HCT116 (cell line): ENCODE measurements at places on chromosomes 6 and 20. TPM values are rescaled to one million over a fixed set of nuclear protein-coding genes. Genes with fewer than 3 reads are reported as not detected.

The BHLHE23 gene
- total RNA-seq: not detected

DNA sequence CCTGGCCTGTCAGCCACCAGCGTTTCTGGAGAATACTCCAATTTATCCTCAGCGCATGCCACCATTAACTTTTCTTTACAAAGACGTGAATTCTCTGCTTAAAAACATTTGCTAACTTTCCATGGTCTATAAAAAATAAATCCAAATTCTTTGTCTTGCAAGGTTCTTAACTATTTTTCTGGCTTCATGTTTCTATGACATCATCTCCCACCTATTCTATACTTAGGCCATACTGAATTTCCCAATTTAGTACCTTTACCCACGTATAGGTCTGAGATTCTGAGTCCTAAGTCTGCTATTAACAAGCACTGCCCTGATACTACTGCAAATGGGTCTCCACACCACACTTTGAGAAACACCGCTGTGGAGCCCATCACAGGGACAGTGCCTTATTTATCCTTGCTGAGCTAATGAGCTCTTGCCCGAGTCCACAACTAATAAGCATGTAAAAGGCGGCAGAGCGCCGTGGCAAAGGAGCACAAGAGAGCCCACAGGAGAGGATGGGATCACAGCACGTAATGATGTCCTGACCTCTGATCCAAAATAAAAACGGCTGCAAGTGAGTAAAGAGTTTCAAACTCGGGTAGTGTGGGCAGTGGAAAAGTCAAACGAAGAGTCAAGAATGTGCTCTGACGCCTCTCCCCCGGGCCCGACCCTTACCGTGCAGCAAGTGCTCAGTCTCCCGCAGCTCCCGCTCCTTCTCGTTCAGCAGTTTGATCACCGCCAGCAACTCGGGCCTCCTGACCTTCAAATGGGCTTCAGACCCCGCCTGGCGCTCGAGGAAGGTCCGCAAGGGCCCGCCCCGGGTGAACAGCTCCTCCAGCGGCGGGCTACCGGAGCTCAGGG, 519 bp downstream of the MTRF1L start:
- peaks cover 12% of the 10 kb centered on the region for H3K36me3 ChIP-seq

DNA sequence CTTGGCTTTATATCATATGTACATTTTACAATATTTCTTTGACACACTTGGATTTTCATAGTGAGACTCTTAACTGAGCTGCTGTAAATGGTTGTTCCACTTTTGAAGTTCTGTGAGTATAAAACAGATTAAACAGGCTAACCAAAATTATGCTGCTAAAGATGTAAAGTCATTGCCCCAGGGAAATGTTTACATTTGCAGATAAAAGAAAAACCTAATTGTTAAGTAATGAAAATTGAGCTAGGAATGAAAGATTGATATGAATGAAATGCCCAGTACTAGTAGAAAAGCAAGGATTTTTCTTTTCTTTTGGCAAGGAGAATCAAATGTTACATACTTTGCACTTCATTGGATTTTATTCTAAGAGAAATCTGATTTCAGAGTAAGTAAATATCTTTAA, 159.4 kb downstream of the IMPG1 start:
- no peaks in the 10 kb centered on the region for H3K4me1 ChIP-seq
- no peak overlapping the region for H3K4me3 ChIP-seq
- H3K27ac ChIP-seq: no peak overlapping the region
- H3K36me3 ChIP-seq: no peaks in the 10 kb centered on the region
- no peaks in the 10 kb centered on the region for H3K27me3 ChIP-seq
- no peak for DNase-seq

- H3K36me3 ChIP-seq: no peaks in the 10 kb centered on the region
- no peaks in the 10 kb centered on the region for H3K4me1 ChIP-seq
- DNase-seq: no peak
- no peak overlapping the region for H3K4me3 ChIP-seq
- H3K27ac ChIP-seq: no peak overlapping the region
Observed at GRCh38 chr6:93391965-93392364, 27.4 kb downstream of the EPHA7 start.

DNA sequence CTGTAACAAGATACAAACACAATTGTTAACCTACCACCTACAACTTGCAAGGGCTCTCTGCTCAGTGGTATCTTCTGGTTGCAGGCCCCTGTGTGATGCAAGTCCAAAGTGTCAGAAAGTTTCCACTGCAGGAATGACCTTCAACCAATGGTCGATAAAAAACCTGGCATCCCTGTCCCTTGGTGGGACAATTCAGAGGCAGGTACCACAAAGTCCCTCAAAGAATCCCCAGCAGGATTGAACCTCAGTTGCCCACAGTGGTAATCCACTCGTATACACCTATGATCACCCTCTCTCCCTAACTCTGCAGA, 15.9 kb downstream of the GLO1 start:
- DNase-seq: no peak
- H3K27me3 ChIP-seq: no peaks in the 10 kb centered on the region
- no peaks in the 10 kb centered on the region for H3K4me1 ChIP-seq
- H3K36me3 ChIP-seq: peaks cover 9% of the 10 kb centered on the region

DNA sequence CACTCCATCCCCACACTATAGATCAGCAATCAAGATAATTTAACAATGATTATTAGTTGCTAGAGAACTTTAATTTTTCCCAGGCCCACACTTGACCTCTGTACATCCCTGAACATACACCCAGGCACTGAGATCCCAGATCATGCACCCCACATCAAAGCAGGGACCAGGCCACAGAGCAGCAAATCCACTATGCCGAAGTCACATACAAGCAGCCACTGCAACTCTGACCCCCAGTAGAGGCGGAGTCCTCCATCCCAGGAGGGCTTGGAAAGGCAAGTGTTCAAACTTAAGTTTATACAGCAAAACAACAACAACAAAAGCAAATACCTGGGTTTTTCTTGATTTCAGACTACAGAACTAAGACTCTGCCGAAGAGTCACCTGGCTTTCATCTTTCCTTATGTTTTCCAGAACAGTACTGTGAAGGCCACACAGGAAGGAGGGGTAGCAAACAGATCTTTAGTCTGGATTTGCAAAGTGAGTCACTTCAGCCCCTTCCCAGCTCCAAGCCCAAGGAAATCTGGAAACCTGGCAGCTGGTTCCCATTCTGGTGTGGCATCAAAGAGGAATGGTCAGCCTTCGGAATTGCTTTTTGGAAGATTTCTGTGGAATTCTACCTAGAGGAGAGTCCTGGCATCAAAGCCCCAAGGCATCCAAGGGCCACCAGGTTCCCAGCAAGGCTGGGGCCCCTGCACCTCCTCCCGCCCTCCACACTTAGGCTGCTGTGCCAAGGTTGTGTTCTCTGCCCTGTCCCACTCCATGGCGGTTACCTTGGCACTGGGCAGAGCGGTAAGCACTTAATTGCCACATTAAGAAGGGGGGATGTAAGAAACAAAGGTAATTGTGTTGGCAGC, 7.3 kb downstream of the JAG1 start:
- no peak for DNase-seq
- H3K4me1 ChIP-seq: peaks cover 14% of the 10 kb centered on the region
- H3K4me3 ChIP-seq: no peak overlapping the region

DNA sequence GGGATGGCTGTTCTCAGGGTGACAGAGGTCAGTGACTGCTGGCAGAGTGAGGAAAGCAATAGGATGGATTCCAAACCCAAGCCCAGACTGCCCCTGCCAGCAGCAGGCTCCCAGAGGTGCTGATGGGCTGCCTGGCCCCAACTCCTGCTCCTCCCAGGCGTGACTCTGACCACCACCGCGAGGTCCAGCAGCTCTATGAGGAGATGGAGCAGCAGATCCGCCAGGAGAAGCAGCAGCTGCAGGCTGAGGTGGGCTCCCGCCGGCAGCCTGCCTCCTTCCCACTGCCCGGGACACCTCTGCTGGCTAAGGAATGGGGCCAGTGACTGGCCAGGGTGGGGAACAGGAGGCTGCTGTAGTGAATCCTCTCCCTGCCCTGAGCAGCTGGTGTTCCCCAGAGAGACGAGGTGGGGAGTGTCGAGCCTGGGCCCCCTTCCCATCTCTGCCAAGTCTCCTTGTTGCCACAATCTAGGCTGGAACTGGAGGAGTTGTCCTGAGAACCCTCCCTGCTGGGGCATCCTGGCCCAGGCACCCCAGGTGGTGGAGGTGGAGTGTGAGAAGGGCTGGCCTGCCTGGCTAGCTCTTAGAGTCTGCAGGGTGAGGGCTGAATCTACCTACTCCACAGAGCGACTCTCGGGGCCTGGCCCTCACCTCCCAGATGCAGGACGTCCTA, 20.4 kb downstream of the RAB44 start:
- DNase-seq: no peak
- H3K27ac ChIP-seq: no peak overlapping the region
- H3K27me3 ChIP-seq: no peaks in the 10 kb centered on the region

DNA sequence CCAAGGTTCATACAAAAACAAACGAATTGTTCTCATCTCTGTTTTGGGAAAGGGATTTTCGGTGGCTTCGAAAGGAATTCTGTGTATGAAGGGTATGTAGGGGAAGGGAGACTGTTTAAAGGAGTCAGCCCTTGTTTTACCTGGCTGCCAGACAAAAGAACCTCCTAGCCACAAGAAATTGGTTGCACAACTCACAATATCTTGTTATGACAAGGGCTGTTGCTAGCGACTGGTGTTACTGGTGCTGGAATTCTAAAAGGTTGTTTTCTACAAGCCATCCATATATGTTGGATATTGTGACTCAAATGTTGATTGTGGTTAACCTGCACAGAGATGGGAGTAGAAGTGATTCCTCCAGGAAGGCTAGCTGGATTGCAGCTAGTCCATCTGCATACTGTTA, 34.6 kb upstream of the CITED2 start:
- no peaks in the 10 kb centered on the region for H3K27me3 ChIP-seq
- no peak overlapping the region for H3K4me3 ChIP-seq
- H3K4me1 ChIP-seq: peaks cover 11% of the 10 kb centered on the region
- H3K27ac ChIP-seq: no peak overlapping the region
- H3K36me3 ChIP-seq: no peaks in the 10 kb centered on the region

- H3K36me3 ChIP-seq: no peaks in the 10 kb centered on the region
- peaks cover 6% of the 10 kb centered on the region; the same call in 1 of the 2 replicates for H3K4me1 ChIP-seq
- no peak for DNase-seq
- no peak overlapping the region for H3K27ac ChIP-seq
- no peak overlapping the region for H3K4me3 ChIP-seq
Observed at GRCh38 chr20:18879262-18879661, 65.7 kb downstream of the SCP2D1 start.

GRCh38 chr6:50185006-50185405, 135.3 kb upstream of the DEFB112 start:
- no peak for DNase-seq
- H3K36me3 ChIP-seq: no peaks in the 10 kb centered on the region
- no peak overlapping the region for H3K4me3 ChIP-seq
- no peak overlapping the region for H3K27ac ChIP-seq
